ENCODE measurements at places on chromosomes 4 and X. TPM values are rescaled to one million over a fixed set of nuclear protein-coding genes. Genes with fewer than 3 reads are reported as not detected.
A peak's percentile ranks its signal among the peaks of the same experiment; 100 is the strongest.

DNA sequence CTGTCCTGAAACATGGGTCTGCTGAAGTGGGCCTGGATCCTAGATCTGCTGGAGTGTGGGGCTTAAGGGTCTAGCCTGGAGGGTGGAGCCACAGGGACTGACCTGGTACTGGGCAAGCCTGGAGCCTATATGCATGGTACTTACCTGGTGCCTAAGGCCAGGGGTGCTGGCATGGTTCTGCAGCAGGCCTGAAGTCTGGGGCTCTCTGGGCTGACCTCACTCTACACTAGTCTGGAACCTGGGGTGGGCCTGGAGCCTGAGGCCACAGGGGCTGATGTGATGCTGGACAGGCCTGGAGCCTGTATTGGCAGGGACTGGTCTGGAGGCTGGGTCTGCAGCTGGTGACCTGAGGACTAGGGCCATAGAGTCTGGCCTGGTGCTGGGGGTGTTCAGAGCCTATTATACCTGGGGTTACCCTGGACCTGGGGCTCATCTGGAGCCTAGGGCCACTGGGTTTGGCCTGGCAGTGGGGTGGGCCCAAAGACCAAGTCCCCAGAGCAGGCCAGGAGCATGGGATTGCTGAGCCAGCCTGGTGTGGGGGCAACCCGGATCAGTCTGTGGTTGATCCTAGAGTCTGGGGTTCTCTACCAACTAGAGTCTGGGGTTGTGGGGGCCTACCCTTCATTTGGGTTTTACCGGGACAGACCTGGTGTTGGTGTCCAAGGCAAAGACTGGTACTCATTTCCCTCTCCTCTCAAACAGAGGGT is 179.6 kb downstream of the SLC4A4 start:
- no peaks in the 10 kb centered on the region for H3K36me3 ChIP-seq
- no peaks in the 10 kb centered on the region for H3K4me1 ChIP-seq
- no peaks in the 10 kb centered on the region for H3K27me3 ChIP-seq
- no peak overlapping the region for H3K27ac ChIP-seq
- H3K4me3 ChIP-seq: no peak overlapping the region

DNA sequence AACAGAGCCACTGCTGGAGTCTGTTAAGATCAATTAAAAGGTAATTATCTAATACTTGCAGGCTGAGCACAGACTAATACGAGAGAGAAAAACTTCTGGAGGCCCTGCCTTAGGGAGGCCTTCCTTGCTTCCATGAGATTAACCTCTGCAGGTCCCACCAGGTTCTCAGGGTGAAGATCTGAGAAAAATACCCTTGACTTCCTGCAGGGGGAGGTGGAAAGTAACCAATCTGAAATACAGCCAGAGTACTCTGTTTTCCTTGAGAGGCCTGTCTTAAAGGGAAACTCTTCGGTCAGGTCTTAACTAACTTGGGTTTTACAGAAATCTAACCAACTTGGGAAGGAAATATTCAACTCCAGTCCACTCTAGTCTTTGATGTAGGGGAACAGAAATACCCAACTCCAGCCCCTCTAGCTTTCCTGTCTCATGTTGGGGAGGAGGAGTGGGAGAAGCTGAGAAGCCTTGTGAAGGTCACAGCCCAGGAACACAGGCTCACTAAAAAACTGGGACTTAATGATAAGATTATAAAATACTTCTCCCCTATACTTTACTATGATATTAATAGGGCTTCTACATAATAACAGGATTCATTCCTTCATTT is 77.1 kb downstream of the TBCK start:
- no peaks in the 10 kb centered on the region for H3K27me3 ChIP-seq
- no peak overlapping the region for H3K4me3 ChIP-seq
- peaks cover 32% of the 10 kb centered on the region for H3K36me3 ChIP-seq
- no peaks in the 10 kb centered on the region for H3K4me1 ChIP-seq

Gene NKX6-1
- 74.7 TPM for total RNA-seq

GRCh38 chr4:153232768-153233167 is 28.5 kb downstream of the TRIM2 start:
- no peak overlapping the region for H3K27ac ChIP-seq
- peaks cover 51% of the 10 kb centered on the region for H3K4me1 ChIP-seq
- no peaks in the 10 kb centered on the region for H3K36me3 ChIP-seq
- H3K27me3 ChIP-seq: no peaks in the 10 kb centered on the region

DNA sequence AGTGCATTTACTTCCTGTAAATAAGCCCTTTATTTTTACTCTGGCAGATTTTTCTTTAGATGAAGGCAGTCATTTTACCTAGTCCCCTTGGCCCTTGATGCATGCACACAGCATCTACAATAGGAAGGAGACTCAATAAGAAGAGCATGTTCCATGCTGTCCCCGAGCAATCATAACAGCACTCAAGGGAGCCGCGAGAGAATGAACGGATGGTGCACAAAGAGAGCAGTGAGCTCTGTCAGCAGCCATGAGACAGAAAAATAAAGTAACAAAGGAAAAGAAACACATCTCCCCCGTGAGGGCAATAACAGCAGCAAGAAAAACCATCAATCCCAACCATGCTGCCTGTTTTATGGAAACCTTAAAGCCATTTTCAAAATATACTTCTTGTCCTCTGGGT is 11.9 kb downstream of the SMIM31 start:
- DNase-seq: no peak
- no peaks in the 10 kb centered on the region for H3K4me1 ChIP-seq
- no peak overlapping the region for H3K4me3 ChIP-seq
- H3K36me3 ChIP-seq: no peaks in the 10 kb centered on the region
- no peaks in the 10 kb centered on the region for H3K27me3 ChIP-seq

Gene C4orf17
- total RNA-seq: not detected

DNA sequence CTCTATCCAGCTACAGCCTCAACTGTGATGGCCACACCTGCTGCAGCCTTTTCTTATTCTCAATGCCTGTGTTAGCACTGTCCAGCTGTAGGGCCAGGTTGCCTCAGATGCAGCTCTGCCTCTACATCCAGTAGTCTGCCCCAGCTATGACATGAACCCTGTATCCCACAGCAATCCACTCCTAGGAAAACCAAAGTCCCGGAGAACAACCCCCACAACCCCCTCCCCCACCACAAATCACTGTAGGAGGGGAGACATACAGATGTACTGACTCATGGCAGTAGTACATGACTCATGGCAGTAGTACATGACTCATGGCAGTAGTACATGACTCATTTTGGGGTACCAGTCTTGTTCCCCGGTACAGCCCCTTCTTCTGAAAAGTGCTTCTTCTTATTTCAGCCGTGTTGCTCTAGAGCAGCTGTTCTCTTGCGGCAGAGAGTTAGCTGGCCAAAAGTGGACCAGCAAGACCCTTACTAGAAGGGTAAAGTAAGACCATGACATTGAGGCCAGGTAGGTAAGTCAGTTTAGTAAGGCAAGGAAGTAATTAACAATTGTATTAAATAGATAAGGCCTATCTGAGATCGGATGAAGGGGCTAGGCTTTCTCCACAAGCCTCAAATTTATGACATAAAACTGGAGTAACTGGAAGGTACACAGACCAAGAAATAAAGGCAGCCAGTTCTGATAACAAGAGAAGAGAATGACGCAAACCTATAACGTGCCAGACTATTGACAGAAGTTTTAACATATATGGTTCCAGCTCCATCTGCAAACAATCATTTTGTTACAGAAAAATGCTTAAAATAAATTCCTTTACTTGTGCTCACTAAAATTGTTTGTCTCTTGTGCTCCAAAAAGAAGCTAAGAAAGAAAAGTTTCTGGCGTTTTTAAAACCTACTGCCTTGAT is 221.4 kb downstream of the TACR3 start:
- H3K27ac ChIP-seq: no peak overlapping the region
- H3K4me3 ChIP-seq: no peak overlapping the region
- H3K36me3 ChIP-seq: no peaks in the 10 kb centered on the region
- H3K4me1 ChIP-seq: no peaks in the 10 kb centered on the region
- no peaks in the 10 kb centered on the region for H3K27me3 ChIP-seq
- no peak for DNase-seq

- H3K27ac ChIP-seq: no peak overlapping the region
- no peak for DNase-seq
- H3K4me3 ChIP-seq: no peak overlapping the region
- H3K4me1 ChIP-seq: no peaks in the 10 kb centered on the region
These were observed 75.7 kb downstream of the ANKRD50 start for GRCh38 chr4:124636788-124637187.

Gene PRICKLE3
- 12.5 TPM for total RNA-seq

Gene NDST3
- under 0.01 TPM for total RNA-seq

GRCh38 chr4:183601381-183601780 is 57.6 kb downstream of the RWDD4 start:
- no peak for DNase-seq
- no peak overlapping the region for H3K27ac ChIP-seq
- no peaks in the 10 kb centered on the region for H3K27me3 ChIP-seq
- H3K4me3 ChIP-seq: no peak overlapping the region
- H3K4me1 ChIP-seq: no peaks in the 10 kb centered on the region

GRCh38 chr4:125368146-125368545 is 53.4 kb downstream of the FAT4 start:
- DNase-seq: no peak
- H3K4me1 ChIP-seq: peaks cover 5% of the 10 kb centered on the region
- H3K36me3 ChIP-seq: no peaks in the 10 kb centered on the region
- peak overlapping the region; percentile 35 for H3K4me3 ChIP-seq
- H3K27ac ChIP-seq: peak overlapping the region; percentile 63

DNA sequence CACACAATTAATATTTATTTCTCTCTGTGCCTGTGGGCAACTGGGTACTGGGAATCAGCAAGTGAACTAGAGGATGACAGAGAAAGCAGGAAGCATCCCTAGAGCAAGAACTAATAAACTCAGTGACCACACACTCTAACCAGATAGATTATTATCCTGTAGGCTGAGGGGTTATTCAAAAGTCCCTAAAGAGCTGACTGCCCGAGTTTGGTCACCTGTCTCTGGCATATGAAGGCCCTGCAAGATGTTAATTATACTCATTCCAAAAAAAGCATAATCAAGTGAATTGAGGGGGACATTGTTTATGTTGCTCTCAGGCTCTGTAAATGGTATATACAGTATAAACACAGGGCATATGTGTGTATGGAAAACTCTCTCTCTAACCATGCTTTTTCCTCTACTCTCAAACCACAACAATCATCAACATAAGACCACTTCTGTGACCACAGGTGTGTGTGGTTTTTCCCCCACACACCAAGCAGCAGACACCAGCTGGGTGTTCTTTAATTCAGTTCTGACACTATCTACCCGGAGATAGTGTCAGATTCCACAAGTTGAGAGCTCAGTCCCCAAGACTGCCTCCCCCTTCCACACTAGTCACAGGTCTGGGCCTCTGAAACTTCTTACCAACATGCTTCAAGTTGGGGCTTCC is 6.2 kb upstream of the HPSE start:
- no peak overlapping the region for H3K27ac ChIP-seq
- peaks cover 30% of the 10 kb centered on the region for H3K27me3 ChIP-seq
- H3K4me3 ChIP-seq: no peak overlapping the region

DNA sequence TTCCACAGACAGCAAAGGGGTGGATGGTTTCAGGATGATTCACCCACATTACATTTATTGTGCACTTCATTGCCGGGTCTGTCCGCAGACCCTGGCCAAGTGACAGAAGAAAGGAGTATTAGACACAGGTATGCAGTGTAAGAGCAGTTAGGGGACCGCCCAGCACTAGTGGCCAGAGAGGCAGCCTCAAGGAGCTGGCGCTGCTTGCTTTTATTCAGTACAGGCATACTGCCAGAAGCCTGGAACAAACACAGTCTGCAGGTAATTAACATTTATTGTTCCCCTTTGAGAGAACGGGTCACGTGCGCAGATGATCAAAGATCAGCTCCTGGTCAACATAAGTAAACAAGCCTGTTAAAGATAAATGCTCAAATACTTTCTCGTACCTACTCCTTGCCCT is 1639.0 kb upstream of the IGFBP7 start:
- H3K27ac ChIP-seq: no peak overlapping the region
- H3K4me1 ChIP-seq: no peaks in the 10 kb centered on the region
- H3K36me3 ChIP-seq: no peaks in the 10 kb centered on the region
- no peak overlapping the region for H3K4me3 ChIP-seq
- no peak for DNase-seq

Gene ZGRF1
- total RNA-seq: 10.0 TPM

Data from esophagus muscularis mucosa (tissue), 4 donors.